ENCODE measurements at places on chromosomes 7 and 10.

DNA sequence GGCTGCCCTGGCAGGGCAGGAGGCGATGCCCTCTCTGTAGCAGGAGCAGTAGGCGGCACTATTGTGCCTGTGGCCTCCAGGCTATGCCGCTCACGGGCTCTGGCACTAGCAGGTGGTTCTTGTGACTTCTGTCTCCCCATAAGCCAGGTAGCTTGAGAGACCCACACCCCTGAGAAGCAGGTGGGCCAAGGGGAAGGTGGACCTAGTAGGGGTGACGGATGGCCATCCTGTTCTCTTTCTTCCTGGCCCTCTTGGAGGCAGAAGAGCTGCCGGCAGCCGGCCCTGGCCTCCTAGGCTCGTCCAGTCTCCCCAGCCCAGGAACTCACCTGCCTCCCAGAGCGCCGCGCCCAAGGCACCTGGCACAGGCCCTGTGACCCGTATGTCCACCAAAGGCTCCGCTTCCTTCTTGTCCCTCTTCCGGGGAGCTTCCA lies 15.4 kb downstream of the MMRN2 start:
- DNase-seq: no peak

GRCh38 chr10:130218181-130218641 lies 82.0 kb downstream of the GLRX3 start:
- DNase-seq: no peak

DNA sequence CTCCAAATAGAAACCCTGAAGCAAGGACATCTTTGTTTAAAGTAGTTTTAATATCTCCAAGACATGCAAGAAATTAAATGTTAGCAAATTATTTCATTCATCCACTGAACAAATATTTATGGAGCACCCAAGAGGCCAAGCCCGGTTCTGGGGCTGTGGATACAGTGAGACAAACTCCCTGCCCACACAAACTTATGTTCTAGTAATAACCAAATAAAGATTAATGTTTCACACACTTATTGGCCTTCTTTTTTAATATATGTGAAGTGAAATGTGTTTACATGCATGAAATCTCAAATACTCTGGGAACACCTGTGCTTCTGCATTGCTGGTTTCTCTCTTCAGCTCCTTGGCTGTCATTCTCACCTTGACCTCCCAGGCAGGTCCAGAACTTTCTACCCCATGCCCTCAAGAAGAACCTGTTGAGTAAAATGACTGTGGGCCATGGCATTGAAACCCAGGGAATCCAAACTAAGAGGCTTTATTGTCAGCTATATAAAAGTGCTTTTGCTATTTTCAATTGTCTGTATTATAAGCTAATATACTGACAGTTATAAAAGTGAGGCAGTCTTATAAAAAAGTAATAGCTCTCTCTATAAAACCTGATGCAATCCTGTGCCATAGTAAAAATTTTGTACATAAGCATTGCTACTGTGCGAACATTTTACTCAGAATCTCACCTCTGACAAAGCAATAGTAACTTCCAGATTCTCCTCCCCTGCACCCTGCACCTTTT lies 43.7 kb downstream of the SVIL start:
- DNase-seq: no peak

DNA sequence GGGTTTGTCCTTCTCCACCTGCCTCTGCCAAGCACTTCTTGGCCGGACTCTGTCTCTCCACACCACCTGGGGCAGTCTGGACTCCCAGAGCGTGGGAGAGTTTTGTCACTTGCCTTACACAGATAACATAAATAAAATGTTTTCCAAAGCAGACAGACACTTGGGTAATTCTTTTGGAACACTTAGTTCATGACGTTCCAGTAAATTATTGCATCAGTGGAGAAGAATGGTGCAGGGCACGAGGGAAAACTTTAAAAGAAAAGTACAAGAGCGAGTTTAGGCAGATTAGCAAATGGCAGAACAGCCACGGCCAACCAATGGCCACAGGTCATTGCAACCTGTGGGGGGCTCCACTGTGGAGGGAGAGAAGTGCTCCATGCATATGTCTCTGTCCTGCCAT lies 170.6 kb upstream of the GRB10 start:
- DNase-seq: no peak
